H7 (cell line): ENCODE measurements at places on chromosomes 12 and 14.
A peak's percentile ranks its signal among the peaks of the same experiment; 100 is the strongest.

- no peak for DNase-seq
Observed at GRCh38 chr12:29709496-29710040, 74.2 kb downstream of the TMTC1 start.

DNA sequence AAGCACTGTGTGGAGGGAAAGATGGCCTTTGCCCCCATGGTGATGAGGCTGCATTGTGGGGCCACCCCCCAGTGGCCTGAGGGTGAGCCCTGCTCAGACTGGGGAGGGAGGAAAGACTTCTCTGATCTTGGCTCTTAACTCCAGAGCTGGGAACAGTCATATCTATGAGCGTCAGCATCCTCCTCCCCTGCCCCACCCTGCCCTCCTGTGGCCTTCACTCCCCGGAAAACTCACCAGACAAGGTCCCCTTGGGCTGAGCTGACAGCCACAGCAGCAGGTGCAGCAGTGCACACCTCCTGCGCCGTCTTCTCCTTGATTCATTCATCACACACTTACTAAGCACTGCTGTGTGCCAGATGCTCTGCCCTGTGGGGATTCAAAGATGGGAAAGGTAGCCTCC, 98.8 kb downstream of the B4GALNT3 start:
- no peak for DNase-seq

- no peak for DNase-seq
Observed at GRCh38 chr12:80184926-80185325, 85.6 kb downstream of the OTOGL start.

DNA sequence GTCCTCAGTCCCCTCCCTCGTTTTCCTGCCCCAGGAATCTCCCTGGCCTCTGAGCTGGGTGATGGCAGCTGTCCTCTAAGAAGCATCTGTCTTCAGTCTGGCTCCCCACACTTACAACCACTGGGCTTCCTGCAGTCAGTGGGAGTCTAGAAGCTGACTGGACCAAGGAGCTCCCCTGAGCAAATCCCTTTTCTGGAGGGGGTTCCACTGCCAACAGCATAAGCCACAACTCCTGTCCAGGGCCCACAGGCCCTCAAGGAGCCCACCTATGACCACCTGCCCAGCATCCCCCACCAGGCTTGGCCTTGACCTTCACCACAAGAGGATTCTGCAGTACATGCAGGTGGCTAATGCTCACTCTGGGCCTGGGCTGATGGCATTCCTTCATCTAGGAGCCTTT, 4.1 kb downstream of the RDH16 start:
- DNase-seq: no peak

DNA sequence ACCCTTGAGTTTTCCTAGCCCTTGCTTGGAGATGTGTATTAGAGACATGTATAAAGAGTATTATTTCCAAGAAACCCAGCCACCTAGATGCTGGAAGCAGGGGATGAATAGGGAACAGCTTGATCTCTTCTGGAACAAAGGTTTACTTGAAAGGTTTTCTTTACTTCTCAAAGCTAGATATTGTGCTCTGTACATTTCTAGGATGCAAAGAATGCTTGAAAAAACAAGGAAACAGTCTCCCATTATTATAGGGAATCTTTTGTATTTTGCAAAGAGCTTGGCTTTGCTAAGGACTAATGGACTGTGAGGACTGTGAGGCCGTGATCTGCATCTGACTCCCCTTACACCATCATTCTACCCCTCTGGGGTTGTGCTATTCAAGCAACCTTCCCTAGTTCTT, 77.9 kb downstream of the PRICKLE1 start:
- DNase-seq: no peak

DNA sequence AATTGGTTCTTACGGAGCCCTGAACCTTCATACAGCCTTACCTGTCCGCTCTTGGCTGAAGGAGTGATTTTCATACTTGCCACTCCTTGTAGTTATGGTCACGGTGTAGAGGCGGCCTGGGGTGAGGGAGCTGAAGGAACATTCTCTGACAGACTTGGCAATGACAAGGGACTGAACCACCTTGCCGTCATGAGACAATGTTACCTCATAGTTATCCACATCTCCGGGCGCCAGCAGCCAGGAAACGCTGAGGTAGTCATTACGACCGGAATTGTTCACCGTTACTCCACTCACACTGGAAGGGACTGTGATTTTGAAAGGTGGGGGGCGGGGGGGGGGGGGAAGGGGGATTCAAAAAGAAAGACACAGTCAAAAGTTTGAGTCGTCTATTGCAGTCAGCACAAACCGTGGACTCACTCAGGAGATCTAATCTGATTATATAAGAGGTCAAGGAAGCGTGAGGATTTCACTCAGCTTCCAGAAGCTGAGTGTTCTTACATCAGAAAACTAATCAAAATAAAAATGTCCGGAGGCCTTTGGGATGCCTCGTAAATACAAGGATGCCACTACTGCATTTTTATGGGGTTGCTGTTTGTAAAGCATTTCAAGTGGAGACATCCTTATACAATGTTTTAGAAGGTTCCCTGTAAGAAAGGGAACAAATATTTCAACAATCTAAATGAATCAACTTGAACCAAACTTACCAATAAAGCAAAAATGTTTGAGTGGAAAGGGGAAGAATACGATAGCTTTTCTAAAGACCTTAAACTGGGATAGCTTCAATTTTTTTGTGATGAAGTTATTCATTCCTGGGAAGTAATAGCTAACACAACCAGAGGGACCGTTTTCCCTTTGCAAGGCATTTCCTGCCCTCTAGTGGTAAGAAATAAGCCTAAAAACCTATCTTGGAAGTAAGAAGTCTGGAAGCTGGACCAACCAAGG, 60.6 kb downstream of the PTPRB start:
- DNase-seq: peak; percentile 50

GRCh38 chr12:100364324-100364723, 7.5 kb downstream of the SLC17A8 start:
- DNase-seq: no peak

- peak; percentile 45 for DNase-seq
Observed at GRCh38 chr14:56491299-56492285, 88.0 kb upstream of the TMEM260 start.

- no peak for DNase-seq
Observed at GRCh38 chr12:18277196-18277595, 15.9 kb downstream of the PIK3C2G start.

GRCh38 chr12:26870491-26871419, 37.8 kb upstream of the ITPR2 start:
- no peak for DNase-seq

DNA sequence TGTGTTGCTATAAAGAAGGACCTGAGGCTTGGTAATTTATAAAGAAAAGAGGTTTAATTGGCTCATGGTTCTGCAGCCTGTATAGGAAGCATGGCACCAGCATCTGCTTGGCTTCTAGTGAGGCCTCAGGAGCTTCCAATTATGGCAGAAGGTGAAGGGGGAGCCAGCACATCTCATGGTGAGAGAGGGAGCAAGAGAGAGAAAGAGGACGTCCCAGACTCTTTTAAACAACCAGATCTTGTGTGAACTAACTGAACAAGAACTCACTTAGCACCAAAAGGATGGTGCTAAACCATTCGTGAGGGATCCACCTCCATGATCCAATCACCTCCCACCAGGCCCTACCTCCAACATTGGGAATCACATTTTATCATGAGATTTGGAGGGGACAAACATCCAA, 6.1 kb upstream of the SNAPC1 start:
- no peak for DNase-seq

DNA sequence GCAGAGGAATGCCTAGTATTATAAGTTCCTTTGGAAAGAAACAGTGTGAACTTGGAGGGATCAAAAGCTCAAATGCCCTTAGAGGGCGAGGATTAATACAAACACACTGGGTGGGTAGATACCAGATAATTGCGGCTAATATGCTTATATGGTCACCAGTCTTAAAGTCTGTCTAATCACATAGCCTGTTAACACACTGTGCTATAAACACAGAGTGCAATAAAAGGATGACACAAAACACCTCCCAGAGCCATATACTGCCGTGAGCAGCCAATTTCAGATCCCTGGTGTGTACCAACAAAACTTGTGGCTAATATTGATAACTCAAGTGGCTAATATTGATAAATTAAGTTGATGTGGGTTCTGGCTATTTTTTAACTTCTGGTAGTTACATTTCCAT, 1.7 kb upstream of the IL26 start:
- DNase-seq: no peak

DNA sequence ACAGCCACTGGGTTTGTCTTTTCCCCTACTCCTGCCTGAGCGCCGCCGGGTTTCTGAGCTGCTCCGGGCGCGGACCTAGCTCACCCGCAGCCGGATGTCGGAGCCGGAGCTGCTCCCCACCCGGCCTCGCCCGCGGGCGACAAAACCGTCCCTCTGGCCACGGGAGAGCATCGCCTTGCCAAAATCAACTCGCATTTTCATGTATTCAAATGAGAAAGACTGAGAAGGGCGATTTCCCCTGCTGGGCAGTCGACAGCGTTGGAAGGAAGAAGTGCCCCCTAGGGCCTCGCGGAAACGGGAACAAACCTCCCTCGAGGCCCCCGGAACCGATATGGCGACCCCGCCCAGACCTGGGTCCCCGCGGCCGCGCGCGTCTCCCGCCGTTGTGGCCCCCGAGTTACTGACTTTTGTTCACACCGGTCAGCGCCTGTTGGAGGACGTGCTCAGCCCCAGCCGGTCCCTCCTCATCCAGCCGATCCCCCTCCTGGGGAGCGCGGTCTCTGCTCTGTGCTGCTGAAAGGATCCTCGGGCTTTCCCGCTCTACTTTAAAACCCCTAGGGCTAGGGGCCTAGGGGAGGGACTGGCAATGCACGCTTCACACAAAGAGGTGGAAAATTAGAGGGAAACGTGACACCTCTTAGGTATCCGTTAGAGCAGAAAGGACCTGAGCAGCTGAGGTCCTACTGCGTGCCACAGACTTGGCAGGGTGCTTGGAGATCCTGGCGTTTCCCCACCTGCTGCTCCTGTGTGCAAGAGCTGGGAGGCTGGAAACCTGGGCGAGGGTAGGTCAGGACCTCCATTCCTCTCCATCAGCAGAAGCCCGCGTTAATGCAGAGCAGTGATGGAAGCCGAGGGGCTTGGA, 4.3 kb downstream of the TTC6 start:
- peak; percentile 87 for DNase-seq

GRCh38 chr12:41186026-41186425, 2.1 kb upstream of the PDZRN4 start:
- no peak for DNase-seq

DNA sequence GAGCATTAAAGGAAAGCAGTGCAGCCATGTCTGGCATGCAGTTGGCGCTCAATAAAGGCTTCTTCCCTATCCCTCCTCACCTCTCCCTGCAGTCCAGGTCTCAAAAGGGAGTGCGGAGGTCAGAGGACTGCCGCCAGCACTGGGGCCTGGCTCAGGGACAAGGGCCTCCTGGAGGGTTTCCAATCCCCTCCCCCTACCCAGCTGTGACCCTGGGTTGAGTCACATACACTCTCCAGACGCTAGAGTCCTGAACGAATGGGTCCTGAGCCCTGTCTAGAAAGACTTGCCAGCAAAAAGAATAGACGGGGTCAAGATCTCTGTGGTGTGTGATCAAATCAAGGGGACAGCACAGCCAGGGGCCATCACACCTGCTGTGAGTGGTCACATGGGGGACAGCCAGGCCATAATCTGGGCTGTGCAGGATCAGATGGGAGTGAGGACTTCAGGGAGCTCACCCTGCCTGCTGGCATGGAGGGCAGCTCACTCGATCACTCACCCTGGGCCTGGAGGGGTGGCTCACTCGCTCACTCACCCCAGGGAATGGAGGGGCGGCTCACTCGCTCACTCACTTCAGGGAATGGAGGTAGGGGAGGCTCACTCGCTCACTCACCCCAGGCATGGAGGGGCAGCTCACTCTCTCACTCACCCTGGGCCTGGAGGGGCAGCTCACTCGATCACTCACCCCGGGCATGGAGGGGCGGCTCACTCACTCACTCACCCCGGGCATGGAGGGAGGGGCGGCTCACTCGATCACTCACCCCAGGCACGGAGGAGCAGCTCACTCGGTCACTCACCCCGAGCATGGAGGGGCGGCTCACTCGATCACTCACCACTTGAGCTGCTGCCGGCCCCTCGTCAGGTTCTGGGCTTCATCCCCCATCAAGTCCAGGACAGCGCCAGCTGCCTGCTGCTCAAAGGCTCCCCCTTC, 12.8 kb downstream of the CFAP73 start:
- peak; percentile 88 for DNase-seq
